Stimulated activated CD8-positive, alpha-beta memory T cell treated with anti-CD3 and anti-CD28 coated beads, Interleukin-4, amount 100 ng/mL, for 1 hour (primary cell): ENCODE measurements at places on chromosomes 5 and 9.

GRCh38 chr5:103402851-103403250 lies 144.3 kb downstream of the MACIR start:
- DNase-seq: no peak

- no peak for DNase-seq
These were observed 35.6 kb downstream of the TTC39B start for GRCh38 chr9:15271403-15271802.

DNA sequence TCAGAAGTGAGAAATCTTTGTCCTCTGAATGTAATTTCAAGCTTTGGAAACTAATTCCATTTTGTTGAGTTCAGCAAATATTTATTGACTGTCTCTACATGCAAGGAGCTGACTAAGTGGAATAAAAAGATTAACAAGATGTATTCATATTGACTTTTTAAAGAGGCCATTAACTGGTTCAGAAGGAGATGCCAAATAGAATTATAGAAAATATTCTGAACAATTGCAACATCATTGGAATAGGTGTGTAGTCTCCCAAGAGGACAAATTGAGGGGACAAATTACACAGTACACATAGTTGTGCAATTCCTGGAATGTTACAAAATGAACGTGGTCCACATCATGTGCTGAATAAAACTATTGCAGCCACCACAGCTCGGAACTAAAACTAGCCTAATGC lies 224.2 kb downstream of the NPR3 start:
- no peak for DNase-seq

DNA sequence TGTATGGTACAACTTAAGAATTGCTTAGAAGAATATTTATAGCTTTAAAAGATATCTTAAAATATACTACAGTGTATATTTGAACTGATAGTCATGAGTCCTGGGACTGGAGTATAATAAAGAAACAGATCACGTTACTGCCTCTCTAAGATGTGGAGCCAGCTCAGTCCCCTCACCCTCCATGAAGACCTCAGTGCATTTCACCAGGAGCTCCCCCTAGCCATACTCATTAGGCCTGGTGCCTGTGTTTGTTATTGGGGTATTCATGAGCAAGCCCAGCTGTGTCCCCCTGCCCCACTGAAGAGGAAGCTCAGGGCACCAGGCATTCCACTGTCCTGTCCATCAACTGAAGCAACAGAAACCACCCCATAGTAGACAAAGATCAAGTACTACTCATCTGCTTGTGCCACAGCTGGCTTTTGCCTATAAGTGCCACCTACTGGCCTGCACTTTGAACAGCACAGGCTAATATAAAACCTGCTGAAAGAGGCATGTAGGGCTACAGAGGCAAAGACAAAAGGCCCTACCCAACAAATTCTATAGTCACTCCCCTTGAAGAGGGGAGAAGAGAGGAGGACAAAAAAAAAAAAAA lies 850.2 kb upstream of the NUDT12 start:
- DNase-seq: no peak

- DNase-seq: no peak
These were observed 156.7 kb downstream of the EBF1 start for GRCh38 chr5:158943057-158943456.

GRCh38 chr9:114507726-114508125 lies 2.5 kb upstream of the WHRN start:
- no peak for DNase-seq

DNA sequence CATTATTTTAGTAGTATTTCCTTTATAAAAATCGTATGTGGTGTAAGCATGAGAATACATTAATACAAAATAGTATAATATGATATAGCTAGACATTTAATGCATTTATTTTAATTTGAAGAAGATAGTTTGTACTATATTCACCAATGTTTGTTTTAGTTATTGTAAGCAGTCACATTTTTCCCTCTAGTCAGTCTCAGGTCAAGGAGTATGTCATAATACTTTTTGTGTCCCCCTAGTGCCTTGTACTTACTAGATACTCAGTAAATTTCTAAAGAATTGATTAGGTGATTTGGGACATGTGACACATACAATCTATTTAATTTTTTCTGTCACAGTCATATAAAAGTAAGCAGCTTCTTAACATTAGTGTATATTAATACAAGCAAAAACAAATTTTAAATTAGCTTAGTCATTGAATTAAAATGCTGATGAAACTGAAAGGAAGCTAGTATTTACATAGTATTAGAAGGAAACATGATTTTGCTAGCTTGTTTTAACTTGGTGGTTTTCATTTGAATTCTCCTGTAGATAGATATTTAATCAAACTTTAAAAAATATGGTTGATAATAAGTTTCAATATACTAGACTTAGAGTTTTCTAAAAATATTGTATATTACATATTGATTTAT lies 242.2 kb downstream of the FER start:
- no peak for DNase-seq

- DNase-seq: no peak
These were observed 361.2 kb upstream of the DMAC1 start for GRCh38 chr9:8160787-8161186.

GRCh38 chr9:134377976-134378375 lies 51.7 kb downstream of the RXRA start:
- no peak for DNase-seq

DNA sequence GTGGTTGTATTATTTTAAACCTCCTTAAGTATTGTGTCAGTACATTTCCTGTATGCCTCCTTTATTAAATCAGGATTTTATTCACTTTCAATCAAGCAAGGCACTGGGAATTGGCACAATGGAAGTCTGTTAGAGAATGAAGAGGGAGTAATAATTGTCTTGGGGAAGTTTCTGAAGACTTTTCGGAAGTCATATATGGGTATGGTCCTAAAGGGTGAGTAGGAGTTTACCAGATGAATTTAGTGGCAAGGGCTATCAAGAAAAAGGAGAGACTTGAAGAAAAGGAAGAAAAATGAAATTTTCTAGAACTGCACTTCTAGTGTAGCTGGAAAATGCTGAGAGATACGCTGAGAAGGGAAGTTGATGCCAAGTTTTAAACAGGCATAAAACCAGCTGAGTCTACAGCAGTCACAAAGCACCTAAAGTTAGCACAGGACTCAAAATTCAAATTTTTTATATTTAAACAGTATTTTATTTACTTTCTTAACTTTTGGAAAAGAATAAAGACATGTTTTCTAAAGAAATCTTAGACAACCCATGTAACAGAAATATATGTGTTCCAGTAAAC lies 184.9 kb downstream of the SMC2 start:
- DNase-seq: no peak

GRCh38 chr5:156794687-156795086 lies 55.4 kb upstream of the PPP1R2B start:
- DNase-seq: no peak

GRCh38 chr5:148913985-148914431 lies 87.6 kb downstream of the ADRB2 start:
- no peak for DNase-seq

- DNase-seq: no peak
These were observed 28.5 kb upstream of the ABO start for GRCh38 chr9:133303266-133304157.

DNA sequence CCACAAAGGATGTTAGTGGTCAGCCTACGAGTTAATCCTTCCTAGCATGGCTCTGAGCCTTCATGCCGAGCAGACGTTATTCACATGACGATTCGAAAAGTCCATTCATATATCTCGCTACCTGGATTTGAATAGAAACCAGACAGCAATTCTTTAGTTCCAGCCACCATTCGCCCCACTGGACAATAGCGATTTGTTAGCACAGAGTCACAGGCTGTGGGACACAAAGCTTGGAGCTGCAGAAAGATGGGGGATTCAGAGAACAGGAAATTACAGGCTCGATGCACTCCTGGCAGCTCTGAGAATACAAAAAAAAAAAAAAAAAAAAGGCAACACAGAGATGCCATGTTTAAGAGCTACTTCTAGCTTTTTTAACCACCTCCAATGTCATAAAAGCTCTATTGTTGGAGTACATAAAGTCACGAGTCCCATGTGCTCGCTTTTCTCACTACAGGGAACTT lies 110.7 kb downstream of the NR6A1 start:
- no peak for DNase-seq
